ENCODE measurements at places on chromosomes 11 and 22.

GRCh38 chr11:12134236-12134585 is 23.8 kb downstream of the MICAL2 start:
- DNase-seq, result no peak

DNA sequence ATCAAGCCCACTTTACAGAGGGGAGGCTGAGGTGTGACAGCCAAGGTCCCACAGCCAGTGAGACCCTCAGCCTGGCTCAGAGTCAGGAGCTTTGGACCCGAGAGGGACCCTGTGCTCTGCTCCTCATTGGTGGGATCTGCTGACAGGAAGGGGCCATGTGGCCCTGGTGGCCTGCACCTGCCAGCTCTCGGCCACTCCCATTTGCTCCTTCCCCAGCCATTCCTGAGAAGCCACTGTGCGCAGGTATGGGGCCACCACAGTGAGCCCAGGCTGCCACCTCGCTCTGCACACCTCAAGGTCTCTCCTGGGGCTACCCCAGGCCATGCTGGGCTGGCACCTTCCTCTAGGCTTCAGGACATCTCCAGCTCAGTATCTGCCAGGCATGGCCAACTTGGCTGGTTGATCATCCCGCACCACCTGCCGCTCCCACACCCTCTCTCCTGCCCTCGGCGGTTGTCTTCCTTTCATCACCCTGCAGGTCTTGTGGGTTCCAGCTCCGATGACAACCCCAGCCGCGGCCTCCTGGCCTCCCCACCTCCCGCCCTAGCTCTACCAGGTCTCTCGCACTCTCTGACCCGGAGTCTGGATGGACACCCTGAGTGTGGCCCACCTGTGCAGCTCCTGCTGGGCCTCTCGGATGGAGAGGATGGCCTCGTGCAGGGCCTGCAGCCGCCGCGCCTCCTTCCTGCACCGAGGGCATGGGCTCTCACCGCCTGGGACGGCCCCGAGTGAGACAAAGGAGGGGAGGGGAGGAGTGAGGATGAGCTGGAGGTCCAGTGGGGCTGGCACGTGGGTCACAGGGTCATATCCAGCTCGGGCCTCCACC is 32.2 kb upstream of the CARS1 start:
- DNase-seq, result no peak

DNA sequence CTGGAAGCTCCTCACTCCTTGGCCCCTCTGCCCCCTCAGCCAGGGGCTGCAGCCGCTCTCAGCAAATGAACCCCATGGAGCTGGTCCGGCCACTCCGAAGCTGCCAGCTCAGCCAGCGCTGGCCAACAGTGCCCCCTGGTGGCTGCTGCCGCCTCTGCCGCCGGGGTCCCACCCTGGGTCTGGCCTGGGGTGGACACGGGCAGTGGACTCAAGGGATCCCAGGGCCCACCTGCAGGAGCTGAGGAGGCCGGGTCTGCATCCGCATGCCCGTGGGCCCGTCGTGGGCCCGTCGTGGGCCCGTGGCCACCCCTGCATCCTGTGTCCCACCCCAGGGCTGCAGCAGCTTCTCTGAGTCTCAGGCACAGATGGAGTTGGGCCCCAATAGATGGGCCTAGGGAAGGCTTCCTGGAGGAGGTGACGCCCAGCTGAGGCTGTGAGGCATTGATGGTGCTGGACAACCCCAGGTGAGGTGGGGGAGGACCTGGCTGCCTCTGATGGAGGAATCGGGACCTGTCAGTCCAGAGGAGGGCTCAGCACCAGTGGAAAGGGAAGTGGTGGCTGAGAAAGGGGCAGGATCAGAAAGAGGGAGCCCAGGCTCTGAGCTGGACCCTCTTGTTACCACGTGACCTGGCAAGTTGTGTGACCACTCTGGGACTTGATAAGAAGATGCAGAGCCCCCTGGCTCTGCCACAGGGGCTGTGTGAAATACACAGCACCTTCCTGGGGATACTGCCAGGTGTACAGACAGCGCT is 522.3 kb downstream of the BRD1 start:
- peak; percentile 5 for DNase-seq

DNA sequence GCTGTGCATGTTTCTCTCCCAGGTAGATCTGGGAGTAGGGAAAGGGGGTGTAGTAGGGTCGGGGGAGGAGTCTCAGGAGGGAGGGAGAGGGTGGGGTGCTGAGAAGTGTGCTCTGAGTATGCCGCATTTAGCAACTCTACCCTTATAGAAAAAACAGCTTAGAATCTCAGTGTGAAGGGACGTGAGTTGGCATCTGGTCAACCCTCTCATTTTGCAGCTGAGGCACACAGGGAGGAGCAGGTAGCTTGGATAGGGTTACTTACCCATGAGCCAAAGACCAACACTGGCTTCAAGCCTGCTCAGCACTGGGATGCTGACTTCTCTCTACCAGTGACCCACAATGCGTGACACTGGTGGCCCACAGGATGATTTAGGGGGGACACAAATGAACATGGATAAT is 95.9 kb downstream of the FBXO7 start:
- DNase-seq, result no peak

DNA sequence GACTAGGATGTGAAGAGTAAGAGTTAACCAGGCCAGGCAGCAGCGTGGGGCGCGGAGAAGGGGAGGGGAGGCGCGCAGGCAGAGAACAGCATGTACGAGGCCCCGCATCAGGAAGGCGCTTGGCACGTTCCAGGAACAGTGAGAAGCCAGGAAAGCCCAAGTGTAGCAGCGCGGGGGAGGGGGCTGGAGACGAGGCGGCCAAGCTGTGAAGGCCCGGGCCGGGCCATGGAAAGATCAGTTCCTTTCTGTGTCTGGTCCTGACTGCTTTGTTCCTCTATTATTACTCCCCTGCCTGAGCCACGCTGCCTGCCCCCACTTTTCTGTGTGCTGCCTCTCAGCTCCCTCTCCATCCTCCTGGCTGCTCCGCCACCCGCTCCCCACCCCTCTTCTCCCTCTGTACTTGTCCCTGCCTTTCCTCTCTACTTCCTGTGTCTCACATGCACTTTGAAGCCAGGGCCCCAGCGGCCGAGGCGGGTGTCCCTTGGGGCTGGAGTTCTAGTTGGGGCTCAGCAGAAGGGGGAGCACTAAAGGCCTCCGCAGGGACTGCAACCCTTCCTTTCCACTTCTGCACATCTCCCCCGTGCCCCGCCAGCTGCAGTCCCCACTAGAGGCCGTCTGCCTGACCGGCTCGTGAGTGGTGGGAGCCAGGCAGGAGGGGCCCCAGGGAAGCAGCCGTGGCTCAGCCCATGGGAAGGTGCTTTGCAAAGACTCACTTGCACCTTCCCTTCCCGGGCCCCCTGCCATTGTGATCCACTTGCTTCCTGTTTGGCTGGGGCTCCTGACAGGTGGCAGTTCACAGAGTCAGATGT is 63.7 kb downstream of the PRDM11 start:
- DNase-seq, result peak; percentile 84

- DNase-seq, result no peak
These were observed 82.4 kb downstream of the AASDHPPT start for GRCh38 chr11:106159836-106160235.
